ENCODE measurements at places on chromosomes 2 and 18.

DNA sequence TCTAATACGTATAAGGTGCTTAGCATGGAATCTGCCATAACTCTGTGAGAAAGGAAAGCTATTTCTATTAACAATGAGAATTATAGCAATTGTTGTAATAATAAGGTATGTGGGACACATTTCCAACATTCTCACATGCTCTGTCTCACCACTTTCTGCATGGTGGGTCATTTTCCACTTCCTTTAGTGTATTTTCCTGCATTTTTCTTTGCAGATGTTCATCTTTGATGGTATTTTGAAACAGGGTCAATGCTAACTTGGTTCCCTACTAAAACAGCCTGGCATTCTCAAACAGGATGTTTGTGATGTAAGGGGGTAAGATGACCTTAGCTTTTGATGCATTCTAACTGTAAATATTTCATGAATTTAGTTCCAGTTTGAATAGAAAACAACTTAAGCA lies 54.7 kb downstream of the MYO1B start:
- no peak for DNase-seq

DNA sequence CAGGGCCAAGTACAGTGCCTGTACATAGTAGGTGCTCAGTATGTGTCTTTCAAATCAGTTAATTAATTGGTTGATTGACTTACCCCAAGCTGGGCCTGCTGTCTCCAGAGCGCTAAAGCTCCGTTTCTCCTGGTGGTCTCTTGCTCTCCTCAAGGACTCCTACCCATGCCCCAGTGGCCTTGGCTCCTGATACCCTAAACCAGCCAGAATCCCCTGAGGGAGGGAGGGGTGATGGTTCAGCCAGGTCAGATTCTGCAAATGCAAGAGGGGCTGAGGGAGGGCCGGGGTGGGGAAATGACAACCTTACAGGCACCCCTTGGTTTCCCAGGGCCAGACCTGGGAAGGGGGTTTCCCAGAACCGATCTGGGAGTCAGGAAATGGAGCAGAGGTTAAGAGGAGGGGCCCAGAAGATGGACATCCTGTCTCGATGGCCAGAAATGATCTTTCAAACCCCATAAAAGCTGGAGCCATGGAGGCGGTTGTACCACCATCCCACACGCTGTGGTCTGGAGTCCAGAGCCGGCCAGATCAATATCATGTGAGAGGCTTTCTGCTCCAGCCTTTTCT lies 209.1 kb downstream of the TNS1 start:
- DNase-seq, result no peak

DNA sequence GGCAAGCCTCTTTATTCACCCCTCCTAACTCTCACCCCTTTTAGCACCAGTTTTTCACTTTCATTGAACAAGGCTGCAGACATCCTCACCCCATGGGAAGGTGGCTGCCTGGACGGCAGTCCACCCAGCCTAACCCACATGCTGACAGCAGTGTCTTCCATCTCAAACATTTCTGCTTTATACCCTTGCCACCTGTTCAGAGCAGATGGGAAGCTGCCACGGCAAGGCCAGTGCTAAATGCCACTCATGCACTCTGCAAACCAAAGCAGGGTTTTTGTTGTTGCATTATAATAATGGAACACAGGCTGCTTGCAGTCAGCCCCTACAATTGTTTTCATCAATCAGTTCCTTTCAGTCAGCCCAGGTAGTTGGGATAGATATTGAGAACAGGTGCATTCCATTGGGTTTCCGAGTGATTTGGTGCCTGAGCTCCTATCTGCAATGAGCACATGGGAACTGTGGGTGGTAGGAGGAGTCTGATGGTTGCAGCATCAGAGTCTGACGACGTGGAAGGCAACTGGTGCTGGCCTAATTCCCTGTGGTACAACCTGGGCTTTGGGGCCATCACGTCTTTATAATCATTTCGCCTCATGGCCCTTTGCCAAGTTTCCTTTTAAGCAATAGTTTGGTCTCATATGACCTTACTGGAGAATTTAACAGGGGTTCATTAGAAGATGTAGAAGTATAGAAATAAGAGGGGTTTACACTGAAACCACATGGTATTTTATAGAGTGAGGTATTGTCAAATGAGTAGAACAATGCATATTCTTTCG lies 252.5 kb upstream of the SP5 start:
- DNase-seq, result no peak

GRCh38 chr2:175468431-175469098 lies 287.1 kb upstream of the ATP5MC3 start:
- no peak for DNase-seq

DNA sequence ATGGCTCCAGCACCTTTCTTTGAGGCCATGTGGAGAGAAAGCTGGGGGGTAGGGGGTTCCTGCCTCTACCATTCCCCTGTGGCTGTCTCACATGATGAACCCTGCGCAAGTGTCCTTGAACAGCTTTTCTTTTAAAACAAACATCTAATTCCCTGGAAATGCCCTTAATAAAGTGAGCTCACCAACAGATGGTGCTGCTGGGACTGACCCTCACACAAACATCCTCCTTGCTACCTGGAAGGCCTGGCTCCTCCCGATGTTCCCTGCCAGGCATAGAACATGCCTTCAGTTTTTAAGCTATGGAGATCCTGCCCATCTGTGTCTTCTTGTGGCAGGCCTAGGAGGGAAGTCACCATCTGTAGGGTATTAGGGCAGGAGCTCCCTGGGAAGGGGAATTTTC lies 60.7 kb upstream of the GATA6 start:
- peak; percentile 9 for DNase-seq

DNA sequence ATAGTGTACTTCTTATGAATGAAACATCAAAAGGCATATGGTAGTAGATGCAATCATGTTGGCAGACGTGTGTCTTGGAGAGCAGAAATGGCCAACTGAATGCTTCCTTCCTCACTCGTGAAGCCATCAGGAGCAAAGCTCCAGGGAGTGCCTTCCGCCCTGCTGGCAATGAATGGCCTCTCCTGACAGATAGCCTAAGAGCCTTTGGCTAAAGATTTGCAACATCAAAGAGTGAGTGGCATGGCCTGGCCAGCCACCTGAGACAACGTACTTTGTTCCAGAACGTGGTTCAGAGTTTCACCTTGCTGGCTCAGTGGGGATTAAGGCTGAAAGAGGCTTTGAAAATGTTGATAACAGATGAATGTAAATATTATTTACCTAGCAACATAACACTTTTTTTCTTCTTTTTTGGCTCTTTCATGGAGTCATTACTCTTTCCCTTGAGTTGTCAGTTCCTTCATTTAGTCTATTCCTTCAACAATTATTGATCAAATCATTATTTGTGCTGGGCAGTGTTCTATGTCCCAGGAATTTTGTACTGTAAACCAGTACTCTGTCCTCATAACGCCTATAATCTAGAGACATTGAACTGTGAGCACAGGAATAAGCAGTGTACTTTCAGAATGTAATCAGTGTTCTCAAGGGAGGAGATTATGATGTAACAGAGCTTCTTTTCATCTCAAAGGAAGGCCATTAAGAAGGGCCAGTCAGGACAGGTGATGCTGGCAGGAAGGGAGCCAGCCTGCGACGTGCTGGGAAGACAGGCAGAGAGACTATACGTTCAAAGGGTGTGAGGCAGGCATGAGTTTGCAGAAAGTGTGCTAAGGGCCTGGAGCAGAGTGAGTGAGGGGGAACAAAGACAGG lies 59.4 kb upstream of the SH3RF3 start:
- DNase-seq, result no peak

Measured in fibroblast of villous mesenchyme (primary cell).